ENCODE measurements at places on chromosomes 4 and X.

DNA sequence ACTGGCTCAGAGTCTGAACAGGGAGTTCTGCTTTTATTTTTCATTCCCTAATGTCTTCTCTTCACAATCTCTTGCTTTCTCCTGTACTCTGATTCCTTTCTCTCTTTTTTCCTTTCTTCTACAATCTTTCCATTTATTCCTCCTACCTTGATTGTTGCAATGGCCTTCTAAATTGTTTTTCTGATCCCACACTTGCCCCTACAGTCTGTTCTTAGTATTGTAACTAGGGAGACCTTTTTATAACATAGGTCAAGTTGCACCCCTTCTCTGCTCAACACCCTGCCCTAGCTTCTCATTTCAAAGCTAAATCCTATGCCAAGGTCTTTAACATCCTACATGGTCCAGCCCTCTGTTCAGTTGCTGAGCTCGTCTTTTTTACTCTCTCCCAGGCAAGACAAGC is 277.9 kb downstream of the GBA3 start:
- DNase-seq: no peak

GRCh38 chr4:148445860-148446330 is 3.7 kb upstream of the NR3C2 start:
- DNase-seq: no peak

GRCh38 chrX:25285598-25285997 is 269.8 kb upstream of the ARX start:
- DNase-seq: no peak

- DNase-seq: no peak
These were observed 307.3 kb downstream of the RAPGEF2 start for GRCh38 chr4:159410076-159410777.

DNA sequence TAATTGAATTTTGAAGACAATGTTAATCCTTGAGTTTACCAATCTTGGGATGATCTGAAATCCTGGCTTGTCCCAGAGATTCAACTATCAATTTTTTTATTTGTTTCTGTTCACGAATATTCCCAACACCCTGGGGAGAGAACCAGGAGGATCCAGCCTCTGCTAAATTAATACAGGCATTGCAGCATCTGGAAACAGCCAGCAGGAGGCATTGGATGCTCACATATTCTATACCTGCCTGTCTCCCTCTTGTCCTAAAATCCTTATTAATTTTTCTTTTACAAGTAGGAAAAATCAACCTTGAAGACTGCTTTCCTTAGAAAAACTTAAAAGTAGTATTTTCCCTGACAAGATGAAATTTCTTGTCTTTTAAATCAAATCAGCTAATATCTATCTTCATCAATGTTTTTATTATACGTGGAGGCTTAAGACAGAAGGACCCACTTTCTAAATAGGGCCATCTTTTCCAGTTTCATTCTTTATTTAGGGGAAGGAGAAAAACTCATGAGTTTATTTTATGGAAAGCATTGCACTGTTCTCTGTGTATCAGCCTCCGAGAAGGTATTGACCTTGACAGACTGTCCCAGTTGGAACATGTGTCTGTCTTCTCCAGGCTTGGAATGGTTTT is 102.4 kb downstream of the CLNK start:
- DNase-seq: peak; percentile 36

DNA sequence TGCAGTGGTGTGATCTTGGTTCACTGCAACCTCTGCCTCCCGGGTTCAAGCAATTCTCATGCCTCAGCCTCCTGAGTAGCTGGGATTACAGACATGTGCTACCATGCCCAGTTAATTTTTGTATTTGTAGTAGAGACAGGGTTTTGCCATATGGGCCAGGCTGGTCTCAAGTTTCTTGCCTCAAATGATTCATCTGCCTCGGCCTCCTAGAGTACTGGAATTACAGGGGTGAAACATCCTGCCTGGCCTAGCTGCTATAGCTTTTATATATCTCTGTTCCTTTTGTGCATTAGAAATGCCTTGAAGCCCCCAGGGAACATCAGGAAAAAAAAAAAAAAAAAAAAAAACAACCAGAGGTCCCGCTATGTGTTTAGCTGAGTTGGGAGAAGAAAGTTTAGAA is 34.8 kb downstream of the UBE2K start:
- no peak for DNase-seq

- DNase-seq: no peak
These were observed 235.9 kb downstream of the PALLD start for GRCh38 chr4:168732714-168733113.

GRCh38 chrX:130869239-130869638 is 33.8 kb downstream of the ENOX2 start:
- no peak for DNase-seq

GRCh38 chr4:188975271-188975670 is 836.0 kb downstream of the TRIML1 start:
- DNase-seq: no peak

- no peak for DNase-seq
These were observed 126.4 kb upstream of the JADE1 start for GRCh38 chr4:128682942-128683666.

GRCh38 chrX:43961699-43962098 is 11.5 kb downstream of the NDP start:
- no peak for DNase-seq

Data from inflammatory macrophage (primary cell).